ENCODE measurements at places on chromosomes 2 and 18.

DNA sequence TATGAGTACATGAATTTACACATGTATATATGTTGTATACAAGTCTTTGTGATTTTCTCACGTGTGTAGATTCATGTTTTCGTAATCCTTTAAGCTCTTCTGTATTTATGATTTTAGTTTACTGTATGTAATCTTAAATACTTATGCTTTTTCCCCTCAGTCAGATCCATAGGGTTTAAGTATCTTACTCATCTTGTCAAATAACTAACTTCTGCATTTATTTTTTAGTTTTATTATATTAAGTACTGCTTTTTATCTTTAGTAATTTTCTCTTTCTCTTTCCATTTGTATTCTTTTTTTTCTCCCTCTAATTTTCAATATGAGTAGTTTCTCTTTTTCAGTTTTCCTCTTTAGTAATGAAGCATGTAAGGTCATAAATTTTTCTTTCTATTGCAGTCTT is 179.4 kb downstream of the LCLAT1 start:
- no peak for DNase-seq

DNA sequence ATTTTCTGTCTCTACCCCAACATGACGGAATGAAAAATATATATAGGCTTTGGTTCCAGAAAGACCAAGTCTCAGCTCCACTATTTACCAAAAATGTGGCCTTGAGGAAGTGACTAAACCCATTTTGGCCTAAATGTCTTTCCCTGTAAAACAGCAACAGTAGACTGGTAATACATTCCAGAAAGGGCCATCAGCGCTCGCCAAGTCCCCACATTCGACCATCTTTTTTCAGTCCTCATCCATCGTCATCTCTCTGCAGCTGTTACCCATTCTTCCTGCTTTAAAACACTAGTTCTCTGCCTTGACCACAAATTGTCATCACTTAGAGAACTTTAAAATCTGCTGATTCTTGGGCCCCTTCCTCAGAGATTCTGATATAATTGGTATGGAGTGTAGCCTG is 183.8 kb upstream of the CTAGE1 start:
- no peak for DNase-seq

DNA sequence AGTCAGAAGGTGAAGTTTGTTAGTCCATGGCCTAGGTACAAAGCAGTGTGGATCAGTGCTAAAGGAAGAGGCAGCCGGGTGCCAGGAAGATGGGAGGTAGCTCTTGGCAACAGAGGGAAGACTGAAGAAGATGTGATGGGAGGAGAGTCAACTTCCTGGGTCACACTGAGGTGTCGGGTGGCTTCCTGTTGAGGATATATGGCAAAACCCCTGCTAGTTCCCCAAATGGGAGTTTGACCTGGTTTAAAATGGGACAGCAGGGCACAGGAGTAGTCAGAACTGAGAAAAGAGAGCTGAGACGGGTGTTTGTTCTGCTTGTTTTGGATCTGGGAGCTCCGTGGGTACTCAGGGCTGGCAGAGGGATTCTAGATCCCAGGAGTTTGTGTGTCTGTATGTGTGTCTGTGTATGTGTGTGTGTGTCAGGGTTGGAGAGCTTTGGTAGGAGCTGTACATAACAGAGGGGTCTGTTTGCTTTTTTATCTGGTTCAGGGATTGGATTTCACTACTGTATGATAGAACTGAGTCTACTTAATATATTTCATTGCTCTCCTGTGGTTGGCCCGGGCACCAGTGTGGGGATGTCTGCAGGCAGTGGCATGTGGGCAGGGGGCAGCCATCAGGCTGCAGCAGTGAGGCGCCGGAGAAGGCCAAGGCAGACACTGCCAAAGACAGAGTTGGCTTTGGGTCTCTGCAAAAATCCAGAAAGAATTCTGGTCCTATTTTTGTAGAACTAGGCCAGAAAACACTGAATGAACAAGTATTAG is 17.1 kb downstream of the MXD1 start:
- no peak for DNase-seq

DNA sequence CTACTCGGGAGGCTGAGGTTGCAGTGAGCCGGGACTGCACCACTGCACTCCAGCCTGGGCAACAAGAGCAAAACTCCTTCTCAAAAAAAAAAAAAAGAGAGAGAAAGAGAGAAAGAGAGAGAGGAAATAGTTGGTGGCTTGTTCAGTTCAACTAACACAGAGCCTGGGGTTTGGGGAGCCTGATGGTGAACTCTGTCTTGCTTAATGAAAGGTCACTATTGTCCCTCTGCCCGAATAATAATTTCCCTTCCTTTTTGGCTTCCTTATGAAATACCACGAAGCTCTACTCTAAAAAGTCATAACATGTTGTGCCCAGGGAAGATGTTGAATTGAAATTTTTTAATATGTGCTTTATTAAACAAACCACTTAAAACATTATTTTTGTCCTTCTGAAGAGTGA is 17.3 kb downstream of the BCL2 start:
- no peak for DNase-seq

- no peak for DNase-seq
These were observed 117.3 kb downstream of the PIGN start for GRCh38 chr18:62069556-62069955.

DNA sequence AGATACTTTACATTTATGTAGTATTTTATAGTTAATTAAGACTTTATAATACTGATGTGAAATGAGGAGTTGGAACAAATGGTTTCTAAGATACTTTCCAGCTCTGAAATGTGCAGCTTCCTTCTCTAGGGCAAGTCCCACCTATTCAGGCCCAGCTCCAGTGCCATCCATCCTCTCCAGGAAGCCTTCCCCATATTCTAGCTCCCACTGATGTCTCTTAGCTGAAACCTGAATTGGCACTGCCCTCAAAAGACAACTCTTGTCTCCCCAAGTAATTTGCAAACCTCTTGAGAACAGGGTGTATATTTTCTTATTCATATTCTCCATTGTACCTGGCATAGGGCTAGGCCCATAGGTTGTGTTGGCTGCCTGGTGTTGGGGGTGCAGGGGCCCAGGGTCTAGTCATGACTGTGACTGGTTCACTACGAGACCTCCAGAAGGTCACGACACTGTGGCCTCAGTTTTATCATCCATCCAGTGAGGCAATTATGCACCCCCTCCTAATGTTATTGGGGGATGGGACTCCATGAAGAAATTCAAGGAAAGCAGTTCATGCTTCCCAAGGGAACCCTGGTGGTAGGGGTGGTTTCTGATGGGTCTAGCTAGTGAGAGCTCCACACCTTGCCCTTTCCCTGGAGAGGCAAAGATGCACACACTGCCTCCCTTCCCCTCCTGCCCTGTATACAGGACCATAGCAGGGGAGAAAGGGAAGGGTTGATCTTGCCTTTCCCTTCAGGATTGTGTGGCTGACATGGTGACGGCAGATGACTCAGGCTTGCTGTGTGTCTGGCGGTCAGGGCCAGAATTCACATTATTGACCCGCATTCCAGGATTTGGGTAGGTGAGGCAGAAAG is 2.8 kb downstream of the WDR54 start:
- no peak for DNase-seq

DNA sequence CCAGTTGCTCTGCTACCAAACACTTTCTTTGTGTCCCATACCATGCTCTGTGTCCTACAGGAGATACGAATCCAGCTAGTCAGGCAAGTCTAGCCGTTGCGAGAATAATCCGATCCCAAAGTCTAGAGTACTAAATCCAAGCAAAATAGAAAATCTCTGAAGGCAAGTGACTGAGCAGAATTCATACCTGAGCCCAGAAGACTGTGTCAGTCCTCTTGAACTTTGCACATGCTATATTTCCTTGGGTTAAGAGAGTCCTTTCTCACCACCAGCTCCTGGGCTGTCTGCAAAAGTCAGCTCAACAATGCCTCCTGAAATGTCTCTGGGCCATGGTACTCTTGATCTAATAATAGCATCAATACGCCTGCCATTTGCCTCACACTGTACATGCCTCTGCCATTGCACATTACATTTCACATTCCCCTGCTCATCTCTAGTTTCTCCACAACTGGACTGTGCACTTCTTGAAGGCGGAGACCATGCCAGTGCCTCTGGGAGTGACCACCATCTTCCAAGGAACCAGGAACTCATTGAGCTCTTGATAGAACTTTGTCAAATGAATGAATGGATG is 265.8 kb upstream of the ID2 start:
- no peak for DNase-seq

DNA sequence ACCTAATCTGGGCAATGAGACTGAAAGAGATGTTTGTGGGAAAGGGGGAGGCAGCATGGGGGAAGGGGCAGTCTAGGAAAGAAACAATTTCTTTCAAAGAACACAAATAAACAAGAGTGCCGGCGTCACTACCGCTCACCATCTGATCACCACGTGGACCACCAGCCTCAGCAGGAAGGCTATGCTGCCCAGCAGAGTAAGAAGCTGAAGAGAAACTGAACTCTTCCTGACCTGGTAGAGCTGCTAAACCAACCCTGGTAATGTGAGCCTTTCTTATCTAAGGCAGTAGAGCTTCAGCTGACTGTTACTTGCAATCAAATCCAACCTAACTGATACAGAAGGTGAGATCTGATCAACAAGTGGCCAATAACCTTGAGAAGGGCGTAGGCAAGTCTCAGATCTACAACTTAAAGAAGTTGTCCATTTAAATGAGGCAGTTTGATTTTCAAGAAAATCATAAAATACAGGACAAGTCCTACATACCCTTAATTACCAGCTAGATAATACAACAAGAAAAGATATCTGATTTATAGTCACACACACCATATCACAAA is 44.2 kb upstream of the SPTBN1 start:
- DNase-seq, result no peak

DNA sequence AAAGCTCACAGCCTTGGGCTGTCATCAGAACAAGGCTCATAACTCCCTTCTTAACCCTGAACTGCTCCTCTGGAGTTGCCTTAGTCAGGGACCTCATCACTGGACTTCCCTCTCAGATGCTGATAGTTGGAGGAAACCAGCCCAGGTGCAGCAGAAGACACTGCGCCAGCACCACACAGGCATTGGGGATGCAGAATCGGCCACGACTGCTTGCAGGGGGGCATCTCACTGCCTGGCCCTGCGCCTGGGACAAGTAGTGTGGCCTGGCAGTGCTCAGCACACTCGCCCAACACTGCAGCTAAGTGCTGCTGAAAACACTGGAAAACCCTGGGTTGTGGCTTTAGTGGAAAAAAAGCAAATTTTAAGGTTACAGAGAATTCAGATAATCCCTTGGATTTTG is 68.7 kb downstream of the NCK2 start:
- DNase-seq, result no peak

- no peak for DNase-seq
These were observed 10.4 kb downstream of the FOXI3 start for GRCh38 chr2:88442061-88442460.

GRCh38 chr2:8625399-8626300 is 56.2 kb upstream of the ID2 start:
- DNase-seq, result no peak

DNA sequence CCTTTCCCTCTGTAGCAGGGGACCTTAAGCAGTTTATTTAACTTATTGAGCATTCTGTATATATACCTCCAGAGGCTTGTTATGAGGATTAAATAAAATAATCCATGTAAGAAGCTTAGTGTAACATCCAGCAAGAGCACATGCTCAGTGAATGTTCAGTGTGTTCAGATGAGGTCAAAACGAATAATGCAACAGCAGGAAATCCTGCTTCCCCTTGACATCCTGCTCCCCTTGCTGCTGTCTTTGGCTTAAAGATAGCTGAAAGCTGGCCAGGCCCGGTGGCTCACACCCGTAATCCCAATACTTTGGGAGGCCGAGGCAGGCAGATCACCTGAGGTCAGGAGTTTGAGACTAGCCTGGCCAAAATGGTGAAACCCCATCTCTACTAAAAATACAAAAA is 68.7 kb downstream of the COL4A4 start:
- DNase-seq, result no peak

- DNase-seq, result no peak
These were observed 780.0 kb downstream of the CNTNAP5 start for GRCh38 chr2:124805060-124805459.

DNA sequence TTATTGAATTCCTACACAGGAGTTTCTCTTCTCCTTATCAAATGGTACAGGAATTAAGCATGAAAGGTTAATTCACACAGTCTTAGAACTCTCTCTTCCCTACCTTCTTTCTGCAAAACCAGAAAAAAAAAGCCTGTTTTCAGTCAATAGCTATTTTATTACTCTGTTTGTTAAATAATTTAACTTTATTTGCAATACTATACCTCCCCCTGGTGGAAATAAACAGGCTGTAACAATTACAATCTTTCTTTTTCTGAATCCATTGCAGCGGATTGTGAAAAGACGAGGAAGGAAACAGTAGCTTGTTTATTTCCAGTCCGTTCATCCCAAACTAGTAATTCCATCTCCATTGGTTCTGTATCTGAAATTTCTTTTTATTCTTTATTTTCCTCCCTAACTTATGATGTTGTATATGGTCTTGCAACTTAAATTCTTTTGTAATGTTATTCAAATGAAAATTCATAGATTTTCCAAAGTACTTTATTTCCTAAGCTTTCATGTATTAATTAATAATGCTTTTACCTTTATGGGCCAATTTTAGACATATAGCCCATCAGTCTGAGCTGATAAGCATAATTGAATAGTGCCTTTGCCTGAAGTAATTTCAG is 165.2 kb downstream of the SH3BP4 start:
- DNase-seq, result no peak

- DNase-seq, result no peak
These were observed 73.0 kb upstream of the LGALSL start for GRCh38 chr2:64380853-64381527.
